ENCODE measurements at places on chromosomes 1 and 21.

GRCh38 chr1:208577381-208577905 lies 333.3 kb upstream of the PLXNA2 start:
- H3K27me3 ChIP-seq = no peaks in the 10 kb centered on the region
- DNase-seq = no peak
- H3K36me3 ChIP-seq = no peaks in the 10 kb centered on the region
- no peaks in the 10 kb centered on the region for H3K4me1 ChIP-seq
- no peak overlapping the region for H3K4me3 ChIP-seq
- H3K27ac ChIP-seq = no peak overlapping the region

DNA sequence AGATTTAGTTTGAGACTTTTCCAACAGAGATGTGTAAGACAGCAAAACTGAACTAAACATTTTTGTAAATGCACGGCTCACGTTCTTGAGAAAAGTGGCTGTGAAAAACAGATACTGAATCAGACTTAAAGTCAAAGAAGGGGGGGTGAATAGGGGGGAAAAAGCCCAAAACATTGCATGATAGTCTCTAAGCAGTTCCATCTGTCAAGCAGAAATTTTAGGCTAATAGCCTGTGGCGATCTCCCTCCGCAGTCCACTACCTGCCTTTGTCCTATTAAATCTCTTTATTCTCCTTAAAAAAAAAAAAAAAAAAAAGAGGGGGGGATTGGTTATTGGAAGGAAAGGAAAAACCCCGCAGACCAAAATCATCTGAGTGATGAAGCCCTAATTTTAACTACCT lies 217.6 kb upstream of the NFIA start:
- no peaks in the 10 kb centered on the region for H3K36me3 ChIP-seq
- no peak overlapping the region for H3K4me3 ChIP-seq
- H3K27ac ChIP-seq = no peak overlapping the region
- no peaks in the 10 kb centered on the region for H3K4me1 ChIP-seq
- H3K27me3 ChIP-seq = peaks cover 7% of the 10 kb centered on the region

GRCh38 chr1:17587693-17588047 lies 48.2 kb downstream of the ARHGEF10L start:
- H3K4me1 ChIP-seq = no peaks in the 10 kb centered on the region
- H3K27me3 ChIP-seq = peaks cover 2% of the 10 kb centered on the region
- H3K27ac ChIP-seq = no peak overlapping the region
- H3K36me3 ChIP-seq = no peaks in the 10 kb centered on the region

- DNase-seq = no peak
- H3K27me3 ChIP-seq = peaks cover 2% of the 10 kb centered on the region
- H3K27ac ChIP-seq = no peak overlapping the region
- no peaks in the 10 kb centered on the region for H3K36me3 ChIP-seq
Measured at GRCh38 chr21:35171385-35171784, 122.3 kb upstream of the RUNX1 start.

DNA sequence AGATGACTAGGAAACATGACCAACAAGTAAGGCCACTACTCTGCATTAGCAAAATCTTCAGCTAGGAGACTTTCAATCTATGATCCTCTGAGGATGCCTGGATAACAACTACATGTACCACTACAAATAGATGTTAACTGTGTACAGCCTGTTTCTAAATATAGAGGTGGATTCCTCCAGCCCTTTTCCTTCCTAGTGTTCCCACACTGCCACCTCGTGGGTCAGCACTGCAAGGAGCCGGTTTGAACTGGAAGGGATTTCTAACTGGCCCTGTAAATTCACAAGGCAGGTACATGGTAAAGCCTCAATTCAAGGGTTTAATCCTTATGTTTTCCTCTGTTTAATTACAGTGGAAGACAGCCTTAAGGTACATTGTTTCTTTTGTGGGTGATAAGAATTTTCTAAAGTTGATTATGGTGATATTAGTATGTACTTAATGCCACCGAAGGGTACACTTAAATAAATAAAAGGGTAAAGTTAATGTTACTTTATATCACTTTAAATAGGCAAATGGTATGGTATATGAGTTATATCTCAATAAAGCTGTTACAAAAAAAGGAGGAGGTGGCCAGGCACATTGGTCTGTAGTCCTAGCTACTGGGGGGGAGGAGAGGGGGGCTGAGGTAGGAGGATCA lies 14.4 kb downstream of the SMYD3 start:
- H3K27ac ChIP-seq = no peak overlapping the region
- no peak overlapping the region for H3K4me3 ChIP-seq
- peaks cover 19% of the 10 kb centered on the region for H3K4me1 ChIP-seq
- H3K27me3 ChIP-seq = no peaks in the 10 kb centered on the region

- no peak overlapping the region for H3K4me3 ChIP-seq
- no peaks in the 10 kb centered on the region for H3K4me1 ChIP-seq
- H3K27me3 ChIP-seq = peaks cover 2% of the 10 kb centered on the region
Measured at GRCh38 chr1:45103534-45103933, 91.5 kb downstream of the UROD start.

GRCh38 chr1:159756397-159756796 lies 24.4 kb upstream of the DUSP23 start:
- H3K27ac ChIP-seq = no peak overlapping the region
- H3K36me3 ChIP-seq = no peaks in the 10 kb centered on the region
- no peak overlapping the region for H3K4me3 ChIP-seq
- no peak for DNase-seq

GRCh38 chr1:224632381-224632871 lies 16.3 kb downstream of the CNIH3 start:
- peaks cover 3% of the 10 kb centered on the region for H3K4me1 ChIP-seq
- peaks cover 4% of the 10 kb centered on the region for H3K27me3 ChIP-seq

Data from immature natural killer cell (primary cell).